ENCODE measurements at places on chromosomes 16 and 17. TPM values are rescaled to one million over a fixed set of nuclear protein-coding genes. Genes with fewer than 3 reads are reported as not detected.

- no peak overlapping the region for H3K27ac ChIP-seq
- no peaks in the 10 kb centered on the region for H3K27me3 ChIP-seq
- no peaks in the 10 kb centered on the region for H3K36me3 ChIP-seq
- no peak overlapping the region for H3K4me3 ChIP-seq
Observed at GRCh38 chr16:87995644-87996043, 44.4 kb downstream of the BANP start.

The PLEKHH3 gene
- total RNA-seq: 9.2 TPM

The FSCN2 gene
- total RNA-seq: not detected

DNA sequence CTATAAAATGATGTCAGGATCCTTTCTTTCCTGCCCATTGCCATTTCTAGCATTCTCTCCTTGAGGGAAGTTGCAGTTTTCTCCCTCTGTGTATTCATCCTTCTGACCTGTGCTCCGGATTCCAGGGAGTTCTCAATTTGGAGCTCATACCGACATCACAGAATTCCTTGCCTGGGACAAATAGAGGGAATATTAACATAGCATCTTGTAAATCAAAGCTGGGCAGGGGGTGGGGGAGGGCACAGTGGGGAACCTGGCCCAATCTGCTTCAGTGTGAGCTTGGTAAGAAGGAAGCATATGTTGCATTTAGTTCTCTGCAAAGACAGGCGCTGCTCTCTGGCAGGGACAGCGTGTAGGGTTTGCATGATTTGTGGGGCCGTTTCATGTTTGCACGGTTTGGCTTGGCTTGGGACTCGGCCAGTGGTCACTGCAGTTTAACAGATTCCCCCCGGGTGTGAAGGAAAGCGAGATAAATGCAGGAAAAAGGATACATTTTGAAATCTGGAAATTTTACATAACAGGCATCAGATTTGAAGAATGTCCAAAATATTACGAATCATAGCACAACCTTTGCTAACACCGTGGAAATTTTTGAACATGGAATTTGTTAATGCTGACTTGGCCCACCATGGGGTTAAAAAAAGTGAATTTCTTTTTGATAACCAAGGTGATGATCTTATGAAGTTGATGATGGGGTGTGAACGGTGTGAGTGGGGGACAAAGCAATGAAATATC lies 178.0 kb downstream of the WWOX start:
- DNase-seq: no peak
- no peak overlapping the region for H3K27ac ChIP-seq
- H3K27me3 ChIP-seq: no peaks in the 10 kb centered on the region
- no peaks in the 10 kb centered on the region for H3K4me1 ChIP-seq

The MAPK7 gene
- total RNA-seq: 24.5 TPM

The TM4SF5 gene
- not detected for total RNA-seq

DNA sequence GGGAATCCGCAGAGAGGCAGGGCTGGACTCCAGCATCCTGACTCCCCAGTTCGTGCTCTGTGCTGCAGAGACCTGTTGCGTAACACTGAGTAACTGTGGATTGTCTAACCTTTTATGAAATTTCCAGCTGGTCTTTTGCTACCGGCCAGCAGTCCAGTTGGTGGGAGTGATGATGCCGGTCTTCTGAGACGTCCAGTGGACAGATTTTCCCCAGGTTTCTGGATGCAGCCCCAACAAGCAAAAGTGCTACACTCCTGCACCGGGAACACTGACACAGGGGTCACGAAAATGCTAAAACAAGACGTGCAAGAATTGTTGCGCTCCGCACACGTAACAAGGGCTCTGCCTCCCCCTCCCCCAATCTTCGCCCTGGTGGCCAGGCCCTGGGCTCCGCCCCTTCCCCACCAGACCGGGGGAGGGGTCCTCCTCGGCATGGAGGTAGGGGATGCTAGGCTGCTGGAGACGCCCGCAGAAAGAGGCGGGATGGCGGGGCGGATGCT lies 701 bp upstream of the MRC2 start:
- peak overlapping the region; percentile 44 for H3K4me3 ChIP-seq
- H3K4me1 ChIP-seq: no peaks in the 10 kb centered on the region
- no peaks in the 10 kb centered on the region for H3K27me3 ChIP-seq
- no peaks in the 10 kb centered on the region for H3K36me3 ChIP-seq

Data from uterus (tissue), 4 donors.